ENCODE measurements at places on chromosomes 1 and 21.

- H3K36me3 ChIP-seq: no peaks in the 10 kb centered on the region
- DNase-seq: no peak
- no peak overlapping the region for H3K4me3 ChIP-seq
- no peaks in the 10 kb centered on the region for H3K27me3 ChIP-seq
- H3K27ac ChIP-seq: no peak overlapping the region
Observed at GRCh38 chr21:40947713-40948112, 100.8 kb upstream of the DSCAM start.

DNA sequence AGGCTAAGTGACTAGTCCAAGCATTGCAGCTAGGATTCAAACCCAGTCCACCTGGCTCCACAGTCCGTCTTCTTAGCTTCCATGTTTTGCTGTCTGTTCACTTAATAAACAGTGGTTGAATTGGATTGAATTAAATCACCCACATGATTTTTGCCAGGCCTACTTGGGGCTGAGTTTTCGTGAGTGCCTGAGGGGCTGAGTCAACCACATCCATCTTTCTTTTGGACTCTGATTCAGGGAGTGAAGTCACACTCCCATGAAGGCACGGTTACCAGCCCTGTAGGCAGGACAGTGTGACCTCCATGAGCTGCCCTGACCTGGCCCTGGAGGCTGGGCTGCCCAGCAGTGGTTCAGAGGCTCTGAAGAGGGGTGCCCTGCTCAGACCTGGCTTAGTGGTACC lies 123.7 kb downstream of the ACTL8 start:
- H3K36me3 ChIP-seq: no peaks in the 10 kb centered on the region
- no peak overlapping the region for H3K4me3 ChIP-seq
- no peak overlapping the region for H3K27ac ChIP-seq
- no peak for DNase-seq

DNA sequence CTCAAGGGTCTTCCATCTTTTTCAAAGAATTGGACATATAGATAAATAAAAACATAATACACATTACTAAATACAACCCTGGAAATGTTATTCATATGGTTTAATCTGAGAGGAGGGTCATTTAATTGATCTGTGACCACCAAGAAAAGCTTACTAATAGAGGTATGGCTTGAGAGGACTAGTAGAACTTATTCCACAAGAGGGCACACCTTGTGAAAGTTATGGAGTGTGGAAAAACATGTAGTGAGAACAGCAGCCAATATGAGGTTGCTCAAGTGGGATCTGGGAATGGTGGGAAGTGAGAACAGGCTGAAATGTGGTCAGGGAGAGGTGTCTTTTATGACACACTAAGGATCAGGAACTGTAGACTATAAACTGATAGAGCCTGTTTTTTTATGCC lies 973.5 kb upstream of the B3GALT2 start:
- H3K4me3 ChIP-seq: no peak overlapping the region
- H3K27me3 ChIP-seq: no peaks in the 10 kb centered on the region
- DNase-seq: no peak
- H3K36me3 ChIP-seq: no peaks in the 10 kb centered on the region
- H3K4me1 ChIP-seq: no peaks in the 10 kb centered on the region

DNA sequence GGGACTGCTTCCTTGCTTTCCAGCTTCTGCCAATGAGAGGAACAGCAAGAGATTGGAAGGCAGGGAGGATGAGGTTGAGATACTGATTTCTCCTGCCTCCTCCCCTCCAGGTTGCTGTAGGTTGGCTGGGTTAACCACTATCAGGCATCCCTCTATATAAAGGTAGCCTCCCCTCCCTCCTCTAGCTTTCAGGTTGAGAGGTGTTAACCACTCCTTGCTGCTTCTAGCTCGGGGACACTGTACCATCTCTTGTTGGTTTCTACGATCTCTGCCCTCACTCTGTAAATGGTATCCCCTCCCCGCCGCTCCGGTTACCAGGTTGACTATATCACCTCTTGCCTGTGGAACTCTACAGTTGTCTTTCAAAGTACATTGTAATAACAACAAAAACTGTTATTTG lies 16.7 kb downstream of the LPAR3 start:
- H3K4me3 ChIP-seq: no peak overlapping the region
- H3K36me3 ChIP-seq: peaks cover 17% of the 10 kb centered on the region
- no peak overlapping the region for H3K27ac ChIP-seq
- peaks cover 24% of the 10 kb centered on the region for H3K4me1 ChIP-seq
- no peak for DNase-seq
- peaks cover 14% of the 10 kb centered on the region for H3K27me3 ChIP-seq

- peaks cover 31% of the 10 kb centered on the region for H3K4me1 ChIP-seq
- H3K4me3 ChIP-seq: no peak overlapping the region
- no peaks in the 10 kb centered on the region for H3K27me3 ChIP-seq
- H3K27ac ChIP-seq: no peak overlapping the region
- no peak for DNase-seq
Observed at GRCh38 chr1:24420547-24420946, 4.9 kb downstream of the NIPAL3 start.

- no peak for DNase-seq
- H3K36me3 ChIP-seq: peaks cover 18% of the 10 kb centered on the region
- H3K4me3 ChIP-seq: no peak overlapping the region
- no peak overlapping the region for H3K27ac ChIP-seq
- peaks cover 8% of the 10 kb centered on the region for H3K4me1 ChIP-seq
Observed at GRCh38 chr1:13782634-13783360, 82.8 kb downstream of the PRDM2 start.

GRCh38 chr1:200336101-200336845 lies 73.6 kb downstream of the ZNF281 start:
- H3K27ac ChIP-seq: no peak overlapping the region
- peaks cover 2% of the 10 kb centered on the region for H3K36me3 ChIP-seq
- no peak overlapping the region for H3K4me3 ChIP-seq
- peaks cover 15% of the 10 kb centered on the region for H3K4me1 ChIP-seq
- H3K27me3 ChIP-seq: no peaks in the 10 kb centered on the region

DNA sequence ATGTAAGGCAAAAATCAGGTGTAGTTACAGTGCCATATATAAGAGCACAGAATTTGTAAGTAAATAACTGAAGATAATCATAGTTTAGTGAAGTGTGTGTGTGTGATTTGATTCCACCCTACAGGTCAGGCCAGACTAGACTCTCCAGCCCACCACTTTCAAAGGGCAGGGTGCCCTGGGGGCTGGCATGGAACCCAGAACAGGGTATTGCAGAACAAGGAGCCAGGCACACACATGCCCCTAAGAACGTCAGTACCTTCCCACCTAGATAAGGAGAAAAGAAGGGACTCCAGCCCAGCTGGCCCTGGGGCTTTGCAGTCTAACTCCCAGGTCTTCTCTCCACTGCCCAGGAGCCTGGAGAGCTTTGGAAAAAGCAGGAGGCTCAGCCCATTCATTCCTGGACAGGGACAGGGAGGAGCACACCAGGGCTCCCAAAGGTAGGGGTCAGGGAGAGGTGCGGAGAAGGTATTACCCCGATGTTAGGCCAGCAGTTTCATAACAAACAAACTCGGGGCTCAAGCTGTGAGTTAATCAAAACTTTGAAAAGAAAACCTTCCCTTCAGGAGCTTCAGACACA lies 149.7 kb upstream of the VANGL1 start:
- no peaks in the 10 kb centered on the region for H3K36me3 ChIP-seq
- no peaks in the 10 kb centered on the region for H3K4me1 ChIP-seq
- DNase-seq: no peak

GRCh38 chr1:67500413-67500959 lies 70.3 kb upstream of the SERBP1 start:
- DNase-seq: peak; percentile 88
- H3K27me3 ChIP-seq: peaks cover 8% of the 10 kb centered on the region
- H3K4me3 ChIP-seq: peak overlapping the region; percentile 59
- H3K4me1 ChIP-seq: peaks cover 4% of the 10 kb centered on the region
- H3K36me3 ChIP-seq: no peaks in the 10 kb centered on the region

DNA sequence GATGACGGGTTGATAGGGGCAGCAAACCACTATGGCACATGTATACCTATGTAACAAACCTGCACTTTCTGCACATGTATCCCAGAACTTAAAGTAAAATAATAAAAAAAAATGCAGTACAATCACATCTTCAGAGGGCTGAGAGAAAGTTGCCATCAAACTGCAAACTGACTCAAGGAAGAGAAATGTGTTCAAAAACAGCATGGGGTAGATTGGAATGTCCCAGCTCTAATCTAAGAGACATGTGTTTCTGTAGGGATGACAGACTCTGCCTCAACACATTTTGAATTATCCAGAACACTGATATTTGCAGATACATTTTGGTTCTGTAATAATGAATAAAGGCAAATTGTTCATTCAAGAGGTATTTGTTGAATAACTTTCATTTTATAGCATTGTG lies 171.2 kb upstream of the RUNX1 start:
- peaks cover 26% of the 10 kb centered on the region for H3K4me1 ChIP-seq
- no peak overlapping the region for H3K27ac ChIP-seq
- no peak overlapping the region for H3K4me3 ChIP-seq
- peaks cover 13% of the 10 kb centered on the region for H3K36me3 ChIP-seq
- DNase-seq: no peak
- H3K27me3 ChIP-seq: peaks cover 2% of the 10 kb centered on the region

DNA sequence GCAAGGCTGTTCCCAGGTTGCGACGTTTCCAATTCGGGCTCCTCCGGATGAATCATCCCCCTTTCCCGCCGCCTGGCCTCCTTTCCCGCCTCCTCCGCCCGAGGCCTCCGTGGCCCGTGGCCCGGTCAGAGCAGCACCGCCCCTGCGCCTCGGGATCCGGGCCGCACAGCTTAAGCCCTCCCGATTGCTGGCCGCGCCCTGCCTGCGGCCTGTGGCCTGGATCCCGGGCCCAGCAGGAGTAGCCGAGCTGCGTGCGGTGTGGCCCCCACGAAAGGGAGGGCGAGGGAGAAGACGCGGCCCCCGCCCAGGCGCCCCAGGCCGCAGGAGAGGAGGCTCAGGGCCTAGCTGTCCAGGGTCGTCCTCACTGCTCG lies 1.0 kb downstream of the TMEM200B start:
- peak overlapping the region; percentile 47 for H3K4me3 ChIP-seq
- H3K4me1 ChIP-seq: peaks cover 9% of the 10 kb centered on the region
- no peak for DNase-seq

GRCh38 chr1:215539803-215540570 lies 27.1 kb upstream of the KCTD3 start:
- H3K4me3 ChIP-seq: no peak overlapping the region
- peaks cover 8% of the 10 kb centered on the region for H3K4me1 ChIP-seq
- no peak overlapping the region for H3K27ac ChIP-seq
- H3K36me3 ChIP-seq: no peaks in the 10 kb centered on the region

DNA sequence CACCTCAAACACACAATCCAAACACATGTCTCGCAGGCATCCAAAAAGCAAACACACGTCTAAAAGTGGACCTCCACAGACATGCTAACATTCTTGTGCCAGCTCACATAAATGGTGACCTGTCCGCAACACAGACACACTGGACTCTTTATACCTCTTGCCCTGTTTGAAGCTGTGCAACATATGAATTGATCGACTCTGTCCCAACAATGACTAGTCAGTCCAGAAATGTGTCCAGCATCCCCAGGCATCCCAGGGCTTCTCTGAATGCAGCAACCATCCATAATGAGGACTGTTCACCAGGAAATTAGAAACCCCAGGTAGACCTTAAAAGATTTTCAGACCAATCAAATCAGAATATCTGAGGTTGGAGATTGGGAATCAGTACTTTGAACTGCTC lies 3.2 kb downstream of the DDR2 start:
- H3K36me3 ChIP-seq: no peaks in the 10 kb centered on the region
- H3K27ac ChIP-seq: peak overlapping the region; percentile 6
- H3K4me1 ChIP-seq: no peaks in the 10 kb centered on the region
- DNase-seq: no peak
- no peak overlapping the region for H3K4me3 ChIP-seq

GRCh38 chr21:37429356-37429755 lies 62.8 kb downstream of the DYRK1A start:
- DNase-seq: no peak
- no peak overlapping the region for H3K4me3 ChIP-seq
- H3K4me1 ChIP-seq: peaks cover 35% of the 10 kb centered on the region
- no peak overlapping the region for H3K27ac ChIP-seq

GRCh38 chr1:54415991-54416390 lies 9.8 kb upstream of the SSBP3 start:
- H3K27me3 ChIP-seq: peaks cover 4% of the 10 kb centered on the region
- peaks cover 26% of the 10 kb centered on the region for H3K4me1 ChIP-seq
- no peak overlapping the region for H3K27ac ChIP-seq
- H3K36me3 ChIP-seq: peaks cover 2% of the 10 kb centered on the region
- DNase-seq: no peak
- H3K4me3 ChIP-seq: no peak overlapping the region

DNA sequence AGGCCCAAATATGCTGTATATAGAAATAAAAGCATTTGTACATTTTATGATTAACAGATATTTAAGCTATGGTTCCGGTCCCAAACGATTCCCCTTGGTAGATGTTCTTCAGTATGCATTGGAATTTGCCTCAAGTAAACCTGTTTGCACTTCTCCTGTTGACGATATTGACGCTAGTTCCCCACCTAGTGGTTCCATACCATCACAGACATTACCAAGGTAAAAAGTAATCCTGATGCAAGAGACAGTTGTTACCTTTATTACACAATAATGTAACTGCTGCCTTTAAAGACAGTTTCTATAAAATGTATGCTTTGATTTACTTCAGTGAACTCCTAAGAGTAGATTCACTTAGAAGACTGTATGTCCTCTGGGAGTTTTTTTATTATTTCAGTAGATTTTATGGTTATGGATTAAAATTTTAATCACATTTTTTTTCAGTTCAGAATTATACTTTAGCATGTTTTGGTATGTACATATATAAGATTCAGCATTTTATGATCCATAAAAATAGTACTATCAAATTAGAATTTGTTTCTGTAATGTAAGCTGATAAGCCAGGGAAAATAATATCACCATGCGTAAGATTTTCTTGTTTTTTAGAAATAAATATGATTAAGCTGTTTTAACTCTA lies 96.5 kb downstream of the USP25 start:
- DNase-seq: no peak
- H3K4me3 ChIP-seq: no peak overlapping the region
- no peaks in the 10 kb centered on the region for H3K27me3 ChIP-seq

GRCh38 chr1:18592368-18592767 lies 38.3 kb upstream of the PAX7 start:
- no peak overlapping the region for H3K27ac ChIP-seq
- peaks cover 11% of the 10 kb centered on the region for H3K27me3 ChIP-seq
- no peaks in the 10 kb centered on the region for H3K4me1 ChIP-seq
- H3K36me3 ChIP-seq: no peaks in the 10 kb centered on the region

- H3K27me3 ChIP-seq: no peaks in the 10 kb centered on the region
- H3K4me1 ChIP-seq: no peaks in the 10 kb centered on the region
- H3K36me3 ChIP-seq: no peaks in the 10 kb centered on the region
- no peak overlapping the region for H3K27ac ChIP-seq
- H3K4me3 ChIP-seq: no peak overlapping the region
Observed at GRCh38 chr1:34320053-34320669, 143.5 kb downstream of the C1orf94 start.
